Activated T-helper 9 cell treated with anti-CD3 and anti-CD28 coated beads, Interleukin-2, amount 50 U/mL, for 16 hours (primary cell): ENCODE measurements at places on chromosomes 11 and 22.

- no peak for DNase-seq
These were observed 20.8 kb downstream of the ARVCF start for GRCh38 chr22:19995611-19996339.

GRCh38 chr11:76234416-76235232 lies 28.3 kb upstream of the WNT11 start:
- DNase-seq, result no peak

DNA sequence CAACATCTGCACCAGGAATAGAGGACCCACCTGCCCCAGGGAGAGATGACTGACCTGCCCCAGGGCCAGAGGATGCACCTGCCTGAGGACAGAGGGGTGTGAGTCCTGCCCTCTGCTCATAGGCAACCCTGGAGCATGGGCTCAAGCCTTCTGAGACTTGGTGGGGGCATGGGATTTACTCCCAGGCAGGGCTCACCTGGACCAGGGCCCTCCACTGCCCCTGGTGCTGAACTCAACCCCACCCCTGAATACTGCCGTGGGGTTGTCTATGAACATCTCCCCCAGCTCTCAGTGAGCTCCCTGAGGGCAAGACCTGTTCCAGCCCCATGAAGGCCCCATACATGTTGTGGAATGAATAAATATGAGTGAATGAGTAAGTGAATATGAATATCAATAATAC lies 33.8 kb upstream of the MUC5AC start:
- DNase-seq, result no peak

DNA sequence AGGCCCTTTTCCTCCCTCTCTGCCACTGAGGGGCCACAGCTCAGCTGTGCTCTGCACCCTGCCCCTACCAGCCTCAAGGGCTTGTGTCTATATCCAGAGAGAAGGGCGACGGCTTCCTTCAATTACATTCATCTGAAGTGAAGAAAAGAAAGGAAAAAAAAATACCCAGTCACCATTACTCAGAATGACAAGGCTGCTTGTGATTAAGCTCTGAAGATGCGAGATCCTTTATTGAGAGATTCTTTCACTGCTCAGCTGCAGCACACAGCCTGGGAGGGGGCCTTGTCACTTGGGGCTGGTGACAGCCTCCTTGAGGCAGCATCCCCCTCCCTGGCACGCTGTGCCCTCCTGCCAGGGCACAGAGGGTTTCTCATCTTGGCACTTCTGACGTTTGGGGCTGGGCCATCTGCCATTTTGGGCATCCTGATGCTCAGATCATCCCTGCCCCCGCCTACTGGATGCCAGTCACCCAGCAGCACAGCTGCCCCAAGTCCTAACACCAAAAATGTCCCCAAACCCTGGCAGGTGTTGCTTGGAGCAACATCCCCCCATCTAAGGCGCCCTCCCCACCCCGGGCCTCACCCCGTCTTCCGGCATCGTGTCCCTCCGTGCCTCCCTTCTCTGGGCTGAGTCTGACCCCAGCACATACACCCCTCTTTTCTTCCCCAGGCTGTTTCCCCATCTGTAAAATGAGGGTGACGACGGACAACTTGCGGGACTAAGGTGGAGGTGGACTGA lies 1394.7 kb downstream of the BRD1 start:
- no peak for DNase-seq

GRCh38 chr11:1202776-1203504 lies 19.9 kb upstream of the MUC5B start:
- DNase-seq, result peak; percentile 41

DNA sequence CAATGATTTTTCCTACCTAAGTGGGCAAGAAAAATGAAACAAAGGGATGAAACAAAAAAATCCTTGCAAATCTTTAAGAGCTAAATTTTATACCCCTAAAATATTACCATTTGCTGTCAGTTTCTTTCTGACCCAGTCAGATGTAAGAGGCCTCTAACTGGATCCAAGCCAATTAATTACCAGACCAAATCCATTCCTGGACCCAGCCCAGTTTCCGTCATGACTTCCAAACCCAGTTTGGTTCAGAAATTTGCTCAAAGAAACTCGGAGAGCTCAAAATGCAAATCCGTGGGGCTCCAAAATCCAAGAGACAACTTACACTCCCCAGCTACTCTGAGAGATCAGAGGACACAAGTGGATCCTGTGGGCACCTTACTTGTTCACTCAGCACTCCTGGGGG lies 46.8 kb downstream of the TRIM44 start:
- DNase-seq, result no peak

DNA sequence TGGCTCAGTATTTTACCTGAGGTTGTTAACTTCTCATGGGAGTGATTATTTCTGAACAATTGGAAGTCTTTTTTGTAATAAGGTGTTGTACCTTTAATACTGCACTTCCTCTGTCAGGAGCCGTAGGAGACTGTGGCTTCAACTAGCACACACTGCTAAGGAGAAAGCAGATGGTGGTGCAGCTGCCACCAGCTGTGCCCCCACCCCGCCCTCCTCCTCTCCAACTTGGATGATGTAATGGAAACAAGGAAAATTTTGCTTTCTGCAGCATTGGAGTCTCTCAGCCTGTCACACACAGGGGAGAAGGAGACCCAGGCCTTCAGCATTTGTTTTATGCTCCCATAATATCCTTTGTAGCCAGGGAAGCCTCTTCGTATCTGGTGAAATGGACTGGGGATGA lies 91.2 kb downstream of the TEAD1 start:
- no peak for DNase-seq

GRCh38 chr22:17443405-17444203 lies 74.3 kb downstream of the CECR2 start:
- no peak for DNase-seq

DNA sequence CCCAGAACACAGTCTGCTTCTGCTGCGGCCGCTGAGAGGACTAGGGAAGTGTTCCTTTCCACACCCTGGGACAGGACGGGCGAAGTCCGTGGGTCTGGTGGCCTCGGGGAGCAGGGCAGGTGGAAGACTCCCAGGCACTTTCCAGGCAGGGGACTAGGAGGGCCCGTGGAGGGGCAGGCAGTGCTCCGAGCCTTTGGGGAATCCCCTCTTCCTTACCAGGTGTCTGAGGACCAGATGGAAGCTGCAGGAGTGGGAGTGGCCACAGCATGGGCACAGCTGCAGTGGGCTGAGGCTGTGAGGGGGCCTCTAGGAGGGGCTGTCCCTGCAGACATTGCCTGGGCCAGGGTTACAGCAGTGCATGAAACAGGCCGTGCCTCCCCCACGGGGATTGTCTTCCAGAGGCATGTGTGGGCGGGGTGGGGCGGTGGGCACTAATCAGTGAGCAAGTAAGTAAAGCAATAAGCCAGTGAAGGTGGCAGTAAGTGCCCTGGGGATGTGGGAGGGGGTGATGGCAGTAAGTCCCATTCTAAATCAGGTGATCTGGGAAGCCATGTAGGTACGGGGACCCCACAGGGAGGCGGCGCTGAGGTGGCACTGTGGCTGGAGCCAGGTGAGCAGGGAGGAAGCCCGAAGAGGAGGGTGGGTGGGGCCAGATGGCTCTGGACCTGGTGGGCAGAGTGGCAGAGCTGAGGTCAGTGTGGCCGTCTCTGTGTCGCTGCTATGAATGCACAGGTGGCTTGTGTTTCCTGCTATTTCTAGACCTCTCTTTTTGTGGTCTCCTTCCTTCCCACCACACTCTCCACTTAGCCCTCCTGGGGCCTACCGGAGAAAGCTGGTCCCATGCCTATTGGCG lies 66.4 kb downstream of the CTTN start:
- no peak for DNase-seq

GRCh38 chr11:118705111-118705741 lies 25.8 kb upstream of the TREH start:
- no peak for DNase-seq

DNA sequence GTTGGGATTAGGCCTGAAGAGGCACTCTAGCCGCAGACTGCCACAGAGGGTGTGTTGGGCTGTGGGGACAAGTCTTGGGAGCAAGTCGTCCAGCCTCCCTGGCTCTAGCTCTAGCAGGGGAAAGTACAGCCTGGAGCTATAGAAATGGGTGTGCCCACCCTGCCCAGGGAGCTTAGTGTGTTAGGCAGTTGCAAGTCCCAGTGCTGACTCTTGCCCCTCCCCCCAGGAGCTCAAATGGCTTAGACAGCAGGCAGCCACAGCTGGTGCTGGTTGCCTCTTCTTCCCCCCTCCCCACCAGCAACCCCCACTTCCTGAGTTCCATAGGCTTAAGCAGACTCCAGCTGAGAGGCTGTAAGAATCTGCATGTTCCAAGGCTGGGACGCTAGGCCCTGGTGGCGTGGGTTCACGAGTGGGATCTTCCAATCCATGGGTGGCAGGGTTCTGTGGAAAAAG lies 61.2 kb downstream of the GUCY1A2 start:
- DNase-seq, result no peak

- peak; percentile 2 for DNase-seq
These were observed 1155.9 kb downstream of the TBC1D22A start for GRCh38 chr22:47918276-47918921.

DNA sequence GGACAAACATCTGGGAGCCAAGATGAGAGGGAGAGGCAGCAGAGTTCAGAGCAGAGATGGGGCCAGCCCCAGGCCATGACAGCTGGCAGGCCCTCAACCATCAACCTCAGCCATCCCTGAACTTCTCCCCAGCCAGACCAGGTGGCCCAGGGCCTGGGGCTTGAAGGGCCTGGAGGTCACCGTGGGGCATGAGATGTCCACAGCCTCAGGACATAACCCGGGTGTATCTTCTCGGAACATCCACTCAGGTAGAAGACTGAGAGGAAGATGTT lies 12.4 kb upstream of the SLC39A13 start:
- DNase-seq, result no peak

DNA sequence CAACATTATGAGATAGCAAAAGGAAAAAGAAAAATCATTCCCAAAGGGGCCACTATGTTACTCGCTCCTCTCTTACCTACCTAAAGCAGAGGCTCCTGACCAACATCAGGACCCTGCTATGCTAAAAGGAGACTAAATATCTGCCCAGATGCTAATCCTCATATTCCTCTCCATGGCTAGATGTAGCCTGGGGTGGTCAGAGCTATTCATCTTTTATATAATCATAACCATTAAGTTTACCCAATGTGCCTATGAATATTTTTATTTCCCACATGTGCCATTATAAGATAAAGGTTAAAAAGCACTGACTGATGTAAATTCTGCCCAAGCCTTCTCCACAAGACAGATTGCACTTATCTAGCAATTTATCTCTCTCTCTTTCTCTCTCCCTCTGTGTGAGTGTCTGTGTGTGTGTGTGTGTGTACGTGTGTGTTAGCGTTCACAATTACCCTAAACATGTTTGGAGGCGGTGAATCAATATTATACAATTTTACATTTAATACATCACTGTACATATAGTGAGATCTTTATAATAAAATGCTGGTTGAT lies 41.2 kb upstream of the ANO5 start:
- DNase-seq, result no peak

DNA sequence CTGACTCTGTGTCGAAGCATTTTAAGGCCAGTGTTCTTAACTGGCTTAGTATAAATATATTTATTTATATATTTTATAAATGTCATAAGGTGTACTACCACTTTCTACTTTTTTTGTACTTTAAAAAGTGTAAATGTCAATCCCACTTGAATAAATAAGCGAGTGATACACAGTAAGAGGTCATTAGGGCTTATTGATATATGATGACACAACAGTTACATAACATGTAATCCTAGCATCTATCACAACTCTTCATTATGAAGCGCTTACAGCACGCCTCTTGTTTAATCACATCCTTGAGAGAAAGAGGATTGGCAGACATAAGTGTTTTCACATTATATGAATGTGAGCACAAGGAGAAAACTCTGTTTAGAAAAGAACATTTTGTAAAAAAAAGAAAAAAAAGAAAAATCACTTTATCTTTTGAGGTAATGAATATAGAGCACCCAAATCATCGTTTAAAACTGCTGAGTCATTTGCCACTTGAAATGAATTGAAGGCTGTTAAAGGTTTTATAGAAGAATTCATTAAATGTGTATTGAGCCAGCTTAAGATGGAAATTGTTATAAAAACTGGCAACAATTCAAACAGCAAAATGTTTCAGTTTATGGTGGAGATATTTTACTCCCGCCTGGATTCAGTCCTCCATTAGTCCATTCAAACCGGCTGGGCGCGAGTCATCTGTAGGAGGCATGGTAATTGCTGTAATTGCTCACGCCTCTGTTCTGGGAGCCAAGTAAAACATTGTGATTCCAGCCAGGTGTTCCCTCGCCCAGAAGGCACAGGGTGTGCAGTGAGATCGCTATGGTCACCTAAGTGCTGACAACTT lies 627.3 kb upstream of the KIRREL3 start:
- DNase-seq, result no peak

DNA sequence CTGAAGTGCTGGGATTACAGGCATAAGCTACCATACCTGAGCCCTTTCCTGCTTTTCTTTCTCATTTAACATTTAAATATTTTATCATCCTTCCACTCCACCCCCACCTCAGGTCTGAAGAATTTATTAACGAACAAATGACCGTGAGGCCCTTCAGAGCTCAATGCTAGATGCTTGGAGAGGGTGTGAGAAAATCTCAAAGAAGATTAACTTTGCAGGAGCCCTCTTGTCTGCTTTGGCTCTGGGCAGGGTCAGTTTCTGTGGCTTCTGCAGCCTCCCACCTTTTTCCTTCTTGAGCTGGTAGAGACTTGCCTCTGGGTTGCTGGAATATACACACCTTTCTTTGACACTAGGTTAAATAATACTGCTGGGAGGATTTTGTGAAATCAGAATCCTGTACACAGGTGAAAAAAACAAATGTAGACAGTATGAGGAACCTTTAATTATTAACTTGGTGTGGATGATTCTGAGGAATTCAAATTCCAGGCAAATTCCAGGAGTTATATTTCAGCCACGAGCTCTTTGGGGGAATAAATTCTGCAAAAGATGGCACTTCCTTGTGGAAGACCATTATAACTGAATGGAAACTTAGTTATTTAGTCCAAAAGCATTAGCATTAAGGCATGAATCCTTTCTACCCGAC lies 3.4 kb upstream of the ZBTB44 start:
- DNase-seq, result no peak

GRCh38 chr22:39375646-39376045 lies 23.9 kb upstream of the TAB1 start:
- no peak for DNase-seq

- no peak for DNase-seq
These were observed 184.5 kb upstream of the CHORDC1 start for GRCh38 chr11:90407350-90407749.

- no peak for DNase-seq
These were observed 13.3 kb upstream of the SERPINH1 start for GRCh38 chr11:75548595-75549272.

DNA sequence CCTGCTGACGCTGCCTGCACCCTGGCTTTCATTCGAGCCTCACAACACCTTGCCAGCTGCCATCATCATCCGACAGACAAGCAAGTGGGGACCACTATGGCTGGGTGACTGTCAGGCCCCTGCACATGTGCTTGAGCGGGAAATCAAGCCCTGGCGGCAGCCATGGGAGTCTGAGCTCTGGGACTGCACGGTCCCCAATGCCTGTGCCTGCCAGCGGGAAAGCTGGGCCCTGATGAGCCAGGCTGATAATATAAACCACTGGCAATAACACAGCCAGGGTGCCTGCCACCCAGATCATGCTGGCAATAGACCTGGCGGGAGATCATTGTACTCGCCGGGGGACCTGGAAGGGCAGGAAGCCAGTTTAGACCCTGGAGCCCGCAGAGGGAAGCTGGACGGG lies 2.5 kb downstream of the FGF3 start:
- no peak for DNase-seq

- DNase-seq, result peak; percentile 36
These were observed 494 bp downstream of the CHID1 start for GRCh38 chr11:910044-910588.
